Pulmonary artery endothelial cell (primary cell): ENCODE measurements at places on chromosomes 11 and 22. TPM values are rescaled to one million over a fixed set of nuclear protein-coding genes. Genes with fewer than 3 reads are reported as not detected.

TCN2 gene
- total RNA-seq = 61.3 and 68.3 TPM in 2 replicates

KRTAP5-4 gene
- total RNA-seq = not detected in 2 replicates

SGSM1 gene
- 0.20 and 0.21 TPM in 2 replicates for total RNA-seq

C11orf16 gene
- total RNA-seq = not detected in 2 replicates

- DNase-seq = no peak
Measured at GRCh38 chr22:20091690-20092476, 11.8 kb downstream of the DGCR8 start.

DNA sequence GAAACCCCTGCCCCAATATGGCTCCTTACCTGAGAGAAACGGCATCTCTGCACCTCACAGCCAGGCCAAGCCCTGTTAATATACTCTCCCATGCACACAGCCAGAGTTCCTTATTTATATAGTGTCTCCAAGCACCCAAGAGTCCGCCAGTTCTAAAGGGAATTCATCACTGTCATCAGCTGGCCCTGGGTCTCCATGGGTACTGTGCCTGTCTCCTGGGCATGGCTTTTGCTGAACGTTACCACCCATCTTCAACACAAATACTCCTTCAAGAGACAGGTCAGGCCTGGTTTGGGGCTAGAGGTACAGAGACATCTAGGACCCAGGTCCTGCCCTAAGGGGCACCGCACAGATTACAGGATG lies 1.6 kb upstream of the ATG16L2 start:
- no peak for DNase-seq

- DNase-seq = no peak
Measured at GRCh38 chr11:115257678-115258077, 246.5 kb downstream of the CADM1 start.

GRCh38 chr22:48079505-48080290 lies 1317.2 kb downstream of the TBC1D22A start:
- no peak for DNase-seq

GRCh38 chr11:85626496-85626895 lies 648 bp downstream of the DLG2 start:
- no peak for DNase-seq

- no peak for DNase-seq
Measured at GRCh38 chr11:1480555-1481482, 5.8 kb downstream of the MOB2 start.
